GM19239 (cell line): ENCODE measurements at places on chromosomes 4 and X.
A peak's percentile ranks its signal among the peaks of the same experiment; 100 is the strongest.

DNA sequence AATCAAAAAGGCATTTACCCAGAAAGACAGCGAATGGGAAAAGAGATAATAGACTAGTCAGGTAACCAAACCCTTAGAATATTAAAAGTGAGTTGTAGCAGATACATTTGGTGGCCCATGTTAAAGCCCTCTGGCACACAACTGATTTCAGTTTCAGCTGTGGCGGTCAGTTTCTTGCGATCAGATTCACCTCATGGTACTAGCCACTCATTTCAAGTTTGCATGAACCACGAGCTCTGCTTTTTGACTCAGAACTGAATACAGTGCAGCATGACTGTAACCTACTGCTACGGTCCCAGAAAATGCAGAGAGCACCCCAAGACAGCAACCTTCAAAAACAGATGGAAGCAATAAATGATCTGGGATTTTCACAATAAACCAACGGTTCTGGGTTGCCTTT lies 919.1 kb upstream of the PCDH10 start:
- DNase-seq, result no peak

GRCh38 chr4:102817613-102818268 lies 9.6 kb downstream of the UBE2D3 start:
- DNase-seq, result no peak

DNA sequence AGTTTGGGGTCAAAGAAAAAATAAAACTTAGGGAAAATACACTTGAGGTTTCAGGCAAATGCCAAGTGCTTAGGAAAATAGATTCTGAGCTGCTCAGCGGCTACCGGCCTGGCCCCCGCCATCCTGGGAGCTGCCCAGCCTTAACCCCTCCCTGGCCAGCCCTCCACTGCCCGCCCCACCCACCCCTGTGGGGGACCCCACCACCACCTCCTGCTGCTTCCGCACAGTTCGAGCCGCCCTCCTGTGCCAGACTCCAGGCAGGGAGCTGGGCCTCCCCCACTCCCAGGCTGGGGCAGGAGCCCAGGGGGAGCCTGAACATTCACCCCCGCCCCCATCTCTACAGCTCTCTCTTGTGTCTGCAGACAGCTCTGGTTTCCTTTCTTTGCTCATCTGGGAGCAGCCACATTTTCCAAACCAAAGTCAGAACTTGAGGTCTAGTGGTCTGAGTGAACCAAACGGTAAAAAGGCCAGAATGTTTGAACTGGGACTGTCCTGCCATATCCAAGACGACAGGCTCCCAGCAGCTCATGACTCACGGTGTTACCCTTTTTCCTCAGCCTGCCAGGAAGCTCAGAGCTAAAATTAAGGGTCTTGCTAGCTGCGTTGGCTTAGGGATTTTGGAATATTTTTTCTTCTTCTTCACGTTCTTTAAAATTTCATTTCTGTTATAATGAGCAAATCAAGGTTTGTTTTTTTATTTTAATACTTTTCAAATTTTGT lies 4.7 kb upstream of the FGFR3 start:
- no peak for DNase-seq

DNA sequence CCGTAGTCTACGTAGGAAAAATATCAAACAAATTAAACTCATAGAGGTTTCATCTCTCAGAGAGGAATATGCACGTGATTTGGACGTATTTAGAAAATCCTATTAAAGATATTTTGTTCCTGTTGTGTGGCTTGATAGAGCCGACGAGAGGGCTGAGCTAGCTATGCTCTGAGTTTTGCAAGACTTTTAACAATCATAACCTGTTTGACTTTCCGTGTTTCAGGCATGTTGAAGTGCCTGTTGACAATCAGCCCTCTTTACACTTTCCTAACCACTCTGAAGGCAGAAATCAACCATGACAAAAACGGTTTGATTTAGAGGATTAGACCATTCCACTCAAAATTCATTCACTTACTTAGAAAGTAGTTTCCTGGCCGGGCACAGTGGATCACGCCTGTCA lies 297.3 kb downstream of the ASMT start:
- no peak for DNase-seq

GRCh38 chr4:6011271-6011671 lies 7.0 kb downstream of the C4orf50 start:
- no peak for DNase-seq

DNA sequence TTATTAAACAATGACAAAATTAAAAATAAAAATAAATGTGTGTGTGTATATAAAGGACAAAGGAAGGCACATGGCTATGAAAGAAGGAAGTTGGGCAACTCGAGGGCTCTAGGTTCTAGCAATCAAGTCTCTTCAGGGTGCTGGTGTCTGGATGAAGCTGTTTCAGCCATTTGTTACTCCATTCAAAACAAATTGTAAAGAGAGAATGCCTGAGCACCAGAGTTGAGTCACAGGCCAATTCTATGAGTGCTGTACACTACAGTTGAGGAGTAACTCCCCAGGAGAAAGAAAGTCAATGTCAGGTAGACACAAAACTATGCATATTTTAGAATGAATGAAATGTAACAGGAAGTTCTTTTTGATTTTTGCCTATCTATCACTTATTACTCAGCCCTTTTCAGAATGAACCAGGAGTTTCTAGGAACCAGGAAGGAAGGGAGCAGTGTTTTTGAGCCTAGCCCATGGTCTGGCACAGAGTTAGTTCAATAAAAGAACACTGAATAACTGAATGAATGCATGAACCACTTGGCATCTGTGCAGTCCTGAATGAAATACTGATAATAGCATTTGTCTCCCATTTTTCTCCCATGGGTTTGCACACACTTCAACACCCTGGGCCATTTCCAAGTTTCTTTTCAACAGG lies 151.7 kb upstream of the CPEB2 start:
- DNase-seq, result no peak

GRCh38 chr4:712093-712492 lies 6.5 kb downstream of the PCGF3 start:
- no peak for DNase-seq

- peak; percentile 49 for DNase-seq
These were observed 91.4 kb downstream of the GABRB1 start for GRCh38 chr4:47122592-47123291.

DNA sequence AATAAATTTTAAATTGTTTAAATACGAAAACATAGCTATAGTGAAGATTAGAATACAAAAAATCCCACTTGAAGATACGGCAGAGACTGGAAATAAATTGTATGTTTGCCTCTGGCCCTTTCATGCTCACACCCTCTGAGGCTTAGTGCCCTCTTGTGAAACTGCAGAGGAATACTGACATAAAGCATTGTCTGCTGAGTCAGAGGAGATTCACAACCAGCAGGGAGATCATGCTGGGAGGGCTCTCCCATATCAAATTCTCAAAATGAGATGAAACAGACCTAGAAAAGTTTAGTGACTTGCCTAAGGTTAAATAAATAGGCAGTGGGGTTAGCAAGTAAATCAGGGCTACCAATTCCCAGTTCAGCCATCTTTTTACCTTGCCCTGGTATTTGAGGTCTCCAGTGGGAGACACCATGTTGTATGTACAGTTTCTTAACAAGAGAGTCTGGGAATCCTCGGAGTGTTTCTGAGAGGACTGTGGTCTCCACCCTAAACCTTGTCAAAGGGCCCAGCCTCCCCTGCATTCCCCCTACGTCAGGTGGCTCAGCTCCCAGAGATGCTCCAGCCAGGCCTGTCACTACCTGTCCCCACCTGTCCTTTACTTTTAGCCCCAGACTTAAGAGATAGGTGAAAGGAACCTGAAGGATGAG lies 581.4 kb upstream of the DIPK2B start:
- DNase-seq, result no peak

DNA sequence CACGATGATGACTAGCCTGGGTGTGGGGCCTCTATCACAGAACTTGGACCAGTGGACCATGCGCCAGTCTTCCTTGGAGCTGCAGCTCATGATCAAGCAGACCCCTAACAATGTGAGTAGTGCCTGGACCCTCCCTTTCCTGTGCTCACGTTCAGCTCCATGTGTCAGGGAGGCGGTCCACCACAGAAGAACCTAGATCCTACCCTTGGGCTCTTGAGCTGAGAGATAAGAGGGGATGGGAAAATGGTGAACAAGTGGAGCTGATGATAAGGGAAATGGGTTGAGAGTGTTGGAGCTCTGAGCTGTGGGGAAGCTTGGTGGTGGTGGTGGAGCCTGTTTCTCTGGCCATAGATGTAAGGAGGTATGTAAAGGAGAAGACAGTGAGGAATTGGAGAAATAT lies 13.1 kb downstream of the MED12 start:
- no peak for DNase-seq

DNA sequence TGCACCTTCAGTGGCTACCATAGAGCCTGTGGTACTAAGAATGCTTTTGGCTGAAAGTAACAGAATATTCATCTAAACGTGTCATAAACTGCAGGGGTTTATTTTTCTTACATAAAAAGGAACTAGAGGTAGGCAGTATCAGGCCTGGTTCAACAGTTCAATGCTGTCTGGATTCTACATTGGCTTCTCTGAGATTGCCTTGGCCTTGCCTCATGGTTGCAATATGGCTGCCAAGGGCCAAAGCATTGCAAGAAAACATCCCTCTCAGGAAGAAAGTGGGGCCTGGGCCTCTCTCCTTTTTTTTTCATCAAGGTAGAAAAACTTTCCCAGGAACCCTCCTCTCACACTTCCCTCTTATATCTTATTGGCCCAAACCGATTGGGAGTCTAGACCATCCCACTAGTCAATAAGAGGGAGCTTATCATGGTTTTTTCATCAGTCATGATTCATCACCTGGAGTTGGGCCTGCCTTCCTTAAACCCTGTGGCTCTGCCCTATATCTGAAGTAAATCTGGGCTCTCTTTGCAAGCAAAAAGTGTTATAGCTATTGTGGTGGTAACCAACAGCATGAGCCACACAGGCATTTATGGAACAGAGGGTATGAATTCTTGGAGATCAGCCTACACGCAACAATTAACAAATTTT lies 1.8 kb upstream of the DOCK11 start:
- DNase-seq, result no peak

DNA sequence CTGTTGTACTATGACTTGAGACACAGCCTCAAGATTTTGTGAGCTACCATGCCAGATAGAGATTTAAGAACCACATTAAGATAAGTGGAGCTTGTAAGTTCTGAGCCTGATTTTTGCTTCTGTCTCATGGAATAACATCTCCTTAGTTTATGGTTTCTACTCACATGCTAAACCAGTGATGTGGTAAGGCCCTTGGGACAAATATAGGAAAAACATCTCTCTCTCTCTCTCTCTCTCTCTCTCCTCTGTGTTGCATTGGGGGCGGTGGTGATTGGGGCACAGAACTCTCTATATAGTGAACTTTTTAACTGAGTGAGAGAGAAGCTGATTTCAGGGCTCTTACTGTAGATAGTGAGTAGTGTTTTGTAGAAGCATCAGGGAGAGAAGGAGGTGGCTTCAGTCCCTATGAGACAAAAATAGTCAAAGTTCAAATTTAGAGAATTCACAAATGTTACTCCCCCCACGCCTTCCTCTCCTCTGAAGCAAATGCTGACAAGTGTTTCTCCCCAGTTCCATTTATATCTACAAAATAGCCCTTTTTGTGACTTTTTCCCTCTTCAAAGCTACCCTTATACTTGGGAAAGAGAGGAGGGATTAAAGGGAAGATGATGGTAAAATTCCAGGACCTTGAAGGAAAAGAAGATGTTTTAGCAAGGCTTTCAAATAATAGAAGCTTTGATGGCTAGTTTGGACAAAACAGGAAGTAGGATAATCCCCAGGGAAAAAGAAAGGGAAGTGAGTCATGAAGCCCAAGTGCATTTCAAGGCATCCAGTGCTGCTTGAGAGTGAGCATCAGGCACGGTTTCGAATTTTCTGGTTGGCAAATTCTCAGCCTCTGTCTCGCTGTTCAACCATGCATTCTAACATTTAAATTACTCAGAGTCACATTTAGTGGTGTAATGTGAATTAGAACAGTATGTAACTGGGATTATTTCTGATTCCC lies 134.3 kb upstream of the AP1S2 start:
- DNase-seq, result no peak

DNA sequence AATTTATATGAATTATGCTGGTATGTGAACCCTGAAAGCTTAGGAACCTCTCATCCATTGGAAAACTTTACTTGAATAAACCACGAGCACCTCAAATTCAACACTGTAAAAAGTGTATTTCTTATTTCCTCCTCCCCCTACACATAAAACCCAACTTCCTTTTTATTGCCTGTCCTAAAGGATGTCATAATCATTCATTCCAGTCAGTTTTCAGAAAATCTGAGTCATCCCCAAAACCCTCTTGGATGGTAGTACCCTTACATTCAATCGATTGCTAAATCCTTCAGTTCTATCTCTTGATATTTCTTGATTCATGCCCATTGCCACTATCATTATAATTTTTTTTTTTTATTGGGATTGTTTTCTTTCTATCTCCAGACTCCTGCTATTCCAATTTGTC lies 91.1 kb upstream of the ATP8A1 start:
- no peak for DNase-seq

DNA sequence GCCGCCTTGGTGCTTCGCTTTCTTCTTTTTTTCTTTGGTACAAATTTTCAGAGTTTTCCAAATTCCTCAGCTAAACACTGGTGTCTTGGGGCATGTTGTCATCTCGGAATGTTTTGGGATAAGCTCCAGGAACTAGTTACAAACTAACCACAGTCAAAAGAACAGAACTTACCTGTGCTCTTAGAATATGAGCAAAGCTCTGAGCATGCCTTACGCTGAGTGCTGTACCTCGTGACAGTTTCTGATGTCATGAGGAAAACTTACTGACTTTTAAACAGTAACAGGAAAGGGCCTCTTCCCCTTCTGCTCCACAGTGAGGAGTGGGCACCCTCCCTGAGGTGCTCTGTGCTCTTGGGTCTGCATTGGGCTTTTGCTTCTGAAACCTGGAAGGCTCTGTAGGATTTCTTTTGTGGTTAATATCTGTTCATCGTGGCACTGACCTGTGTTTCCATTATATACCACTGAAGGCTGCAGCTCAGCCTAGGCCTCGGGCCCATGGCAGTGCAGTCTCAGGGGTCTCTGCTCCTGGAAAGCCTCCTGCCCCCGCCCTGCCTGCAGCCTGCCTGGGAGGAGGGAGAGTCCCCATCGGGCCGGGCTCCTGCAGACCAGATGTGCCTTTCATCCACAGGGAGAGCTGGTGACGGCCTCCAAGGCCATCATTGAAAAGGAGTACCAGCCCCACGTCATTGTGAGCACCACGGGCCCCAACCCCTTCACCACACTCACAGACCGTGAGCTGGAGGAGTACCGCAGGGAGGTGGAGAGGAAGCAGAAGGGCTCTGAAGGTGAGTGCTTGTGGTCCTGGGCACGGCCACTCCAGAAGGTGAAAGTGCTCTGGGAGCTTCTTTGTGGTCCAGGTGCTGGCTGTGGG lies 48.7 kb downstream of the NOP14 start:
- DNase-seq, result no peak

GRCh38 chr4:126172126-126172525 lies 857.4 kb downstream of the FAT4 start:
- DNase-seq, result no peak

DNA sequence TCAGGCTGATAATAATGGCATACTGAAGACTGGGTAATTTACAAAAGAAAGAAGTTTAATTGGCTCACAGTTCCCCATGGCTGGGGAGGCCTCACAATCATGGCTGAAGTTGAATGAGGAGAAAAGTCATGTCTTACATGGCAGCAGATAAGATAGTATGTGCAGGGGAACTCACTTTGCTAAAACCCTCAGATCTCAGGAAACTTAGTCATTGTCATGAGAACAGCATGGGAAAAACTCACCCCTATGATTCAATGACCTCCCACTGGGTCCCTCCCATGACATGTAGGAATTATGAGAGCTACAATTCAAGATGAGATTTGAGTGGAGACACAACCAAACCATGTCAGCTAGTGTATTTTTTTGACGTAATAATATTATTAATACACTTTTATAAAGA lies 149.8 kb upstream of the BOD1L1 start:
- DNase-seq, result no peak
